Mammary epithelial cell (primary cell): ENCODE measurements at places on chromosomes 7 and 10. TPM values are rescaled to one million over a fixed set of nuclear protein-coding genes. Genes with fewer than 3 reads are reported as not detected.
A peak's percentile ranks its signal among the peaks of the same experiment; 100 is the strongest.

- DNase-seq: no peak
These were observed 8.0 kb downstream of the AASS start for GRCh38 chr7:122136078-122136477.

- DNase-seq: peak; percentile 34
These were observed 134.3 kb downstream of the TAX1BP1 start for GRCh38 chr7:27873981-27874957.

DNA sequence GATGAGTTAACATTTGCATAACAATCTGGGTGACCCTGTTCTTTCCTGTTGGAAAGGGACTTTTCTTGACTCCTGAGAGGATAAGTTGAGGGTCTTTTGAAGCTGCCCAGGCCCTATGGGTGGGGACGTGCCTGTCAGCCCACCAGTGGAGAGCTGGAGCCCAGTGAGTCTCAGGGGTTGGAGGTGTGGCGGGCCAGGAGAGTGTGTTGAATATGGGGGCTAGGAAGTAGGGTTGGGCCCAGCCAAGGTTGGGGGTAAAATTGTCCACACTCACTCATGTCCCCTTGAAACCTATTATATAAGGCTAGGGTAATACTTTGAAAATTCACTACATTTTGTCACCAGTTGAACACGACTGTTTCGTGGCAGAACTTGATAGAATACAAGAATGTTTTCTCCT, 17.9 kb upstream of the KAT6B start:
- DNase-seq: no peak

GRCh38 chr7:86094166-86094669, 549.5 kb upstream of the GRM3 start:
- DNase-seq: no peak

The RBP4 gene
- not detected in 2 replicates for total RNA-seq

DNA sequence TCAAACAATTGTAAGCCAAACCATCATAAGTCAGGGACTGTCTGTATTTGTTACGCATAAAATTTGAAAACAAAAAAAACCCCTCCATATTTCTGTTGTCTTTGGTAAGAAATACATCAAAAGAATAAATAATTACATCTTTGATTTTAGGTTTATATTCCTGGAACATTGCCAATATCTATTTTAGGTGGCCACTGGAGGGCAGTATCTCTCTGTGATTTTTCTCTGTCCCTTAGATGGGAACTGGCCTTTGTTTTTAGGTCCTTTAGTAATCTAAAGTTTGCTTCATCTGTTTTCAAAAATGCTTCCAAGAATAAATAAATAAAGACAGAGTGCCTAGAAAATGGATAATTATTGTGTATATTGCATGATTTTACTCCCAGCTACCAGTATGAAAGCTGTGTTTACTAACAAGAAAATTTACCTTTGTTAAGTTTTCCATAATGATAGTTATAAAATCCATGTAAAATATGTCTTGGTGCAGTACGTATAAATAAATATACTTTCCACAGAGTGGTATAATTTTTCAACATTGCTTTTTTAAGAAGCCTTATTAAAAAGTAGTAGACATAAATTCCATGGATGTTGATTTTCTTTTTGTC, 64.2 kb downstream of the PHYHIPL start:
- DNase-seq: peak; percentile 16

- no peak for DNase-seq
These were observed 185.6 kb downstream of the LRRC4 start for GRCh38 chr7:127845522-127846214.

- peak; percentile 40 for DNase-seq
These were observed 4.9 kb upstream of the PHKG1 start for GRCh38 chr7:56097700-56098099.

- no peak for DNase-seq
These were observed 79.9 kb downstream of the PTPRE start for GRCh38 chr10:127986531-127987466.

DNA sequence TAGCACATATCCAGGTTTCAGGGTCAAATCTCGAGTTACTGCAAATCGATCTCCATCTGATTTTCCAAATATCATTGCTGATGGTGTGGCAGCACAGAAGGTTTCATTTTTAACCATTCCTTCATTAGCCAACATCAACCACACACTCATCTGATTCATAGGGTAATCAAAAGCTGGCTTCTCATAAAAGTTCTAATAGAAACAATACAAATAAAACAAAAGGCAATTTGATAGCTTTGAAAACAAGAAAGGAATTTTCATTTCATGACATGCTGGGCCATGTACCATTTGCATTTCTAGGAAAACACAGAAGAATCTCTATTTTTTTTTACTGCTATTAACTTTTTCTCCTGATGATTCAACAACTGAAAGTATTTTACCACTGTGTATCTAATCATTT, 147.7 kb upstream of the SLC26A5 start:
- peak; percentile 49 for DNase-seq

GRCh38 chr10:36383349-36383748, 741.3 kb upstream of the FZD8 start:
- no peak for DNase-seq

GRCh38 chr7:73338321-73338720, 10.4 kb downstream of the FKBP6 start:
- no peak for DNase-seq
